ENCODE measurements at places on chromosomes 2 and 18.

GRCh38 chr2:6741229-6741628 is 124.5 kb downstream of the CMPK2 start:
- no peak for DNase-seq

DNA sequence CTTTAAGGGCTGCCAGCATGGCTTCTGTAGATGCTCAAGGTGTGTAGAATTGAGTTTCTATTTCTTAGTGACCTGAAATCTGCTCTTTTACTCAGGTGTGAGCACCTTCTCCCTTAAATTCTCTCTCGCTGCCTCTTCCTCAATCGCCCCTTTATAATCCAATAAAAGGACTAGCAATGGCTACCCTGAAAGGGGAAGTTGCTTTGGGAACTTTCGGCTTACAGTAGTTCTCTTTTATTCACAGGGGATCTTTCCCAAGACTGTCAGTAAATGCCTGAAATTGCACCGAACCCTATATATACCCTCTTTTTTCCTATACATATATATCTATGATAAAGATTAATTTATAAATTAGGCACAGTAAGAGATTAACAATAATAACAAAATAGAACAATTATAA is 121.8 kb downstream of the ACTR3 start:
- DNase-seq: no peak

DNA sequence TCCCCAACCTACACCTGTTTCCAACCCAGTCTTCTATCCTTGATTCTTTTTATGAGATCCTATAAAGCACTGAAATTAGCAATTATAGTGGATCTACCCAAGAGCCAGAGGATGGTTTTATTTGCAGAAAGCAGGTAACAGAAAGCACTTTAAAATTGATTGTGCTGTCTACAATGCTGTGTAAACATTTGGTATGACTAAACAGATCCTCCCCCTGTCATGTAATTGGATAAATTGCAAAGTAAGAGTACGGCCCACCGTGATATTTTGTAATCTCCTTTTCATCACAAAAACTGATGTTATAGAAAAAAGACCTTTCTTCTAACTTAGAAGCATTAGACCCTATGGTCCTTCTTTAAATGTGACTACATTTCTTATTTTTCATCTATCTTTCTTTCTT is 11.3 kb upstream of the PPP3R1 start:
- DNase-seq: no peak

- DNase-seq: no peak
These were observed 57.0 kb upstream of the CYRIA start for GRCh38 chr2:16722677-16723076.

GRCh38 chr18:77052983-77053309 is 79.6 kb downstream of the MBP start:
- no peak for DNase-seq

DNA sequence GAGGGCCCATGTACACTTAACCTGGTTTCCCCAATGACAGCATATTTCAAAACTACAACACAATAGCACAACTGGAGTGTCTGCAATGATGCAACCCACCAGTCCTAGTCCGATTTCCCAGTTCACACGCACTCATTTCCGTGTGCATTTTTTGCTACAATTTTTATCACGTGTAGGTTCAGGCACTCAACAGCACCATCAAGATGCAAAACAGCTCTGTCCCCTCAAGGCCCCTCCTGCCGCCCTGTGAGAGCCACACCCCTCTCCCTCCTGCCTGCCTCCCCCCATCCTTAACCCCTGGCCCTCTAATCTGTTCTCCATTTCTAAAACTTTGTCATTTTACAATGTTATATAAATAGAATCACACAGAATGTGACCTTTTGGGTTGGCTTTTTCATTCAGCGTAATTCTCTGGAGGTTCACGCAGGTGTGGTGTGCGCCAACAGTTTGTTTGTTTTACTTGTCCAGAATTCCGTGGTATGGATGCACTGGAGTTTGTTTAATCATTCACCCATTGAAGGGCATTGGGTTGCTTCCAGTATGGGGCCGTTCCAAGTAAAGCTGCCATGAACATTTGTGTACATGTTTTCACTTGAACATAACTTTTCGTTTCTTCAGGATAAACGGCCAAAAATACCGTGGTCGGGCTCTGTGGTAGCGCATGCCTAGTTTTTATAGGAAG is 8.4 kb downstream of the KCNIP3 start:
- no peak for DNase-seq

DNA sequence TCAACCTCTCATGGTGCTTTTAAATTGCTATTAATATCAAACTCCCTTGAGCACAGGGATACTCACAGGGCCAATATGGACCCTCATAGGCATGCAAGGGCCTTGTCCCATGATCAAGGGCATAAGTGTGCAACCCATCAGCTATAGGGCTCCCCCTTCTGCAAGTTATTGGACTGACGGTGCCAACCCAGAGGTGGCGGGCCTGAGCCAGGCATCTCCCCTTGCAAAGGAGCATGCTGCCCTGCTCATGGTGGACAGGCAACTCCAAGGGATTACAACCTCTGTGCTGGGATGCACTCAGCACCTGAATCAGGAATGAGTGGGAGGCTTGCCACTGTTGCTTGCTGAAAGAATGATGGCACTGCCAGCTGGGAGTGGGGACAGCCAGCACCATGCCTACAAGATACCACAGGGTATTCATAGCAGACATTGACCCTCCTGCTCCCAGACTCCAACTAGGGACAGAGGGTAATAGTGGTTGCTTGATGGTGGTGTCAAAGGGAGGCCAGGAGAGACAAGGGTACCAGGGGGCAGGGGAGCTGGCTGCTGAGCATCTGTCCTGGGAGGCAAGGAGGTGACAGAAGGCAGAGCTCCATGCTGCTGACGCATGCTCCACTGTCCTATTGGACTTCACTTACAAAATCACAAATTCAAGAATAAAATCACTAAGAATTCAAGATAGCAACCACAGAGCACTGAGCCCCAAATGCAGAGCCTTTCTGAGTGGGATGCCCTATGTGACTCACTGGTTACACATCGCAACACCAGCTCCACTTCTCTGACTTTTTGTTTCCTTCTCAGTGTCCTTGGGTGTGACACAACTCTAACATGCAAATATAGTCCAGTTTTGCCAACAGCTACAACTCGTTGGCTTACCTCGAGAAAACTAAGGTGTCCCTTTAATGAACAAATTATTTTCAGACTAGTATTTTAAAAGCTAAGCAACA is 157.1 kb upstream of the CCDC150 start:
- no peak for DNase-seq

GRCh38 chr2:181589779-181590178 is 67.1 kb downstream of the CERKL start:
- DNase-seq: no peak
